ENCODE measurements at places on chromosomes 5 and 9.

DNA sequence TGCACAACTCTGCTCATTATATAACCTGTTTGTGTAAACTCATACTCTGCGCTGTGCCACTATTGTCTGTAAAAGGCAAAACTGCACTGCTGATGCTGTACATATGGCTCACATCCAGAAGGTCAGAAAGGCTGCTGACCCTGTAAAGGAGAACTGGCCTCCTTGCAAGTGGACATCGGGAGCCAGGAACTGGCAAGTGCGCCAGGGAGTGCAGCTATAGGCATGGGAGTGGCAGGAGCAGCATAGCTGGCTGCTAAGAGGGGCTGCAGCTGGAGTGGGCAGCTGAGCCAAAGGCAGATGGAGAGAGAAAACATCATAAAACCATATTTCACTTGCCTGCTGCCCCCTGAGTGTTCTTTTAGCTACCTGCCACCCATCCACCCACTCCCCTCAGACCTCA lies 2183.4 kb upstream of the ACO1 start:
- no peak overlapping the region for H3K4me3 ChIP-seq
- H3K27me3 ChIP-seq = no peaks in the 10 kb centered on the region
- DNase-seq = no peak
- no peaks in the 10 kb centered on the region for H3K36me3 ChIP-seq
- no peaks in the 10 kb centered on the region for H3K4me1 ChIP-seq

GRCh38 chr5:169809281-169809680 lies 171.0 kb downstream of the INSYN2B start:
- no peak overlapping the region for H3K4me3 ChIP-seq
- peaks cover 22% of the 10 kb centered on the region for H3K4me1 ChIP-seq
- no peaks in the 10 kb centered on the region for H3K27me3 ChIP-seq
- H3K27ac ChIP-seq = no peak overlapping the region
- no peak for DNase-seq

- DNase-seq = no peak
- no peak overlapping the region for H3K27ac ChIP-seq
- no peak overlapping the region for H3K4me3 ChIP-seq
- H3K4me1 ChIP-seq = no peaks in the 10 kb centered on the region
- H3K27me3 ChIP-seq = peaks cover 7% of the 10 kb centered on the region
Observed at GRCh38 chr5:37804401-37804800, 35.4 kb downstream of the GDNF start.

DNA sequence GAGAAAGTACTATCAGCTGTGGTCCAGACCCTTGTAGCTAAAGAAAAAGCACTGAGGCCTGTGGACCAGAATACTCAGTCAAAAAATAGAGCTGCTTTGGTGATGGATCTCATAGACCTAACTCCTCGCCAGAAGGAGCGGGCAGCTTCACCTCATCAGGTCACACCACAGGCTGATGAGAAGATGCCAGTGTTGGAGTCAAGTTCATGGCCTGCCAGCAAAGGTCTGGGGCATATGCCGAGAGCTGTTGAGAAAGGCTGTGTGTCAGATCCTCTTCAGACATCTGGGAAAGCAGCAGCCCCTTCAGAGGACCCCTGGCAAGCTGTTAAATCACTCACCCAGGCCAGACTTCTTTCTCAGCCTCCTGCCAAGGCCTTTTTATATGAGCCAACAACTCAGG lies 8.9 kb downstream of the RAB24 start:
- peaks cover 62% of the 10 kb centered on the region for H3K36me3 ChIP-seq
- H3K27ac ChIP-seq = peak overlapping the region; percentile 35
- H3K27me3 ChIP-seq = no peaks in the 10 kb centered on the region
- H3K4me3 ChIP-seq = no peak overlapping the region

DNA sequence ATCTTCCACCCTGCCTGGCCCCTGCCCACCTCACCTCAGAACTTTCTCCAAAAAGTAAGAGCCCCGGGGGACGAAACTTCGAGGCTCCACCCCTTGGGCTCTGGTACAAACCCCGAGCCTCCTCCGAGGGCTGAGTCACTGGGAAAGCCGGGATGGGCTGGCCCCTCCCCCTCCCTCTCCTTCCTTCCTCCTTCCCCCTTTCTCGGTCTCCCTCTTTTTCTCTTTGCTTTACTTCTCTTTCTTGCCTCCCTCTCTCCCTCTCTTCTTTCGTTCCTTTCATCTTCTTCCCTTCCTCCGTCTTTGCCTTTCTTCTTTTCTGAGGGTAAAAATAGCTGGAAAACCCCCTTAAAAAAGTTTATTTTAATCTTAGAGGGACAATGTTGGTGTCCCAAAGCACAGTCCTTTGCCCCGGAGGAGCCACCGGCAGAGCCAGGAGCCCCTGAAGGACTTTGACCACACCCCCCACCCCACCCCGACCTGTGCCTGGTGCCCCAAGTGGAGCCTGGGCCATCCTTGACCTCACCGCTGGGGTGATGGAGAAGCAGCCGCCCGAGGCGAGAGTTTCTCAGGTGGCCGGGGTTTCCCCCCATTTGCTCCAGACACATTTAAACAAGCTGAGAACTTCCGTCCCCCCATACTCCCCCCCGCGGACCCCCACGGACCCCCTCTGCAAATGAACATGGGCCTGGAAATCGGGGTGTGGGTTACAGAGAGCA lies 5.7 kb upstream of the NOTCH1 start:
- DNase-seq = no peak
- no peaks in the 10 kb centered on the region for H3K27me3 ChIP-seq
- H3K36me3 ChIP-seq = no peaks in the 10 kb centered on the region

DNA sequence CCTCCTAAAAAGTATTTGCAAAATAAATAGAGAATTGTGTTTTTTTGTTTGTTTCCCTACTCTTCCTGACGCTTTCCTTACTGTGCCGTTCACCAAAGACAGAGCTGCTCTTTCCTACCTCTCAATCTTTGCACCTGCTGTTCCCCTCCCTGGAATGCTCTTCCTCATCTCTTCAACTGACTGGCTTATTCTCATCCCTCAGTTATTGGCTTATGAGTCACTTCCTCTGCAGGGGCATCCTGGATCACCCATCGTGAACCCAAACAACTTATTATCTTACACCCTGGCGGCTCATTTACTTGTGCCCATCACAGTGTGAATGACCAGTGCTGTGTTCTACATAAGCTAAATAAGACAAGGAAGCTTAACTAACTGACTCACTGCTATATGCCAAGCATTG lies 36.1 kb upstream of the CCNG1 start:
- H3K27ac ChIP-seq = no peak overlapping the region
- no peaks in the 10 kb centered on the region for H3K36me3 ChIP-seq
- DNase-seq = no peak
- no peak overlapping the region for H3K4me3 ChIP-seq
- H3K27me3 ChIP-seq = peaks cover 14% of the 10 kb centered on the region
- H3K4me1 ChIP-seq = no peaks in the 10 kb centered on the region

- no peak overlapping the region for H3K27ac ChIP-seq
- no peak overlapping the region for H3K4me3 ChIP-seq
- H3K4me1 ChIP-seq = no peaks in the 10 kb centered on the region
- H3K27me3 ChIP-seq = peaks cover 2% of the 10 kb centered on the region
- no peak for DNase-seq
- no peaks in the 10 kb centered on the region for H3K36me3 ChIP-seq
Observed at GRCh38 chr5:150134198-150134588, 21.5 kb downstream of the PDGFRB start.

DNA sequence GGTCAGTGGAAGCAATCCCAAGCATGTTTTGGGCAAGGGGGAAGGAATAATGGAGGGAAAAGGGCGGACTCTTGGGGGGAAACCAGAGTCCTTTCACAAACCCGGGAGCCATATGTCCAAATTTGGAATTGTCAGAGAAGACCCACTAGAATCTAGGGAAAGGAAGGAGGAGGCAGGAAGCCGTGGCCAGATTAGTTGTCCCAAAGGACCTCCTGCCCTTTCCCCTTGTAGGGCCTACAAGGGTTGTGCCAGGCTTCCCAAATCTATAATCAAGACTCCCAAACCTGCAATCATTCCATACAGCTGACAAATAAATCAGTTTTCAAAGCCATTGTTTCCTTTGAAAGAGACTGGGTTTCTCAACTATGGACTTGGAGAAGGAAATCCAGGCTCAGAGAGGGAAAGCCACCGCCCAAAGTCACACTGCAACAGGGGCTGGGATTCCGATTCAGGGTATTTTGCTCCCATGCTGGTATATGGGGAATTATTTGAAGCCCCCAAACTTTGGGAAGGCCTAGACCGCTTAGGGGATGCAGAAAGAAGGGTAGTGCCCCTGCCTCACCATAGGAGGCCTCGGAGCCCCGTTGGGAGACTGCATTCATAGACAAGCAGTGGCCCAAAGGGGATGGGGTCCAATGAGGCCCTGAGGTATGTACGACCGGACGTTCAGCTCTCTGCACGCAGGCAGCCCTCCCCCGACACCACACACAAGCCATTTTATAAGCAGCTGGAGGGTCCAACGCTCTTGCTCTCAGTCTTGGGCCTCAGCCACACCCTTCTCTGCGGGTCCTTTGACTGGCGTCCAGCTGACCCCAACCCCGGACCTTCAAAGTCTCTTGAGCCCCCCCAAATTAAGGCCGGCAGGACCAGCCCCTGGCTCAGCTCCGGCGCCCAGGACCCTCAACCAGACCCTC lies 815 bp downstream of the ANXA6 start:
- no peak for DNase-seq
- peak overlapping the region; percentile 91 for H3K4me3 ChIP-seq
- peak overlapping the region; percentile 94 for H3K27ac ChIP-seq
- no peaks in the 10 kb centered on the region for H3K27me3 ChIP-seq
- peaks cover 21% of the 10 kb centered on the region for H3K36me3 ChIP-seq

DNA sequence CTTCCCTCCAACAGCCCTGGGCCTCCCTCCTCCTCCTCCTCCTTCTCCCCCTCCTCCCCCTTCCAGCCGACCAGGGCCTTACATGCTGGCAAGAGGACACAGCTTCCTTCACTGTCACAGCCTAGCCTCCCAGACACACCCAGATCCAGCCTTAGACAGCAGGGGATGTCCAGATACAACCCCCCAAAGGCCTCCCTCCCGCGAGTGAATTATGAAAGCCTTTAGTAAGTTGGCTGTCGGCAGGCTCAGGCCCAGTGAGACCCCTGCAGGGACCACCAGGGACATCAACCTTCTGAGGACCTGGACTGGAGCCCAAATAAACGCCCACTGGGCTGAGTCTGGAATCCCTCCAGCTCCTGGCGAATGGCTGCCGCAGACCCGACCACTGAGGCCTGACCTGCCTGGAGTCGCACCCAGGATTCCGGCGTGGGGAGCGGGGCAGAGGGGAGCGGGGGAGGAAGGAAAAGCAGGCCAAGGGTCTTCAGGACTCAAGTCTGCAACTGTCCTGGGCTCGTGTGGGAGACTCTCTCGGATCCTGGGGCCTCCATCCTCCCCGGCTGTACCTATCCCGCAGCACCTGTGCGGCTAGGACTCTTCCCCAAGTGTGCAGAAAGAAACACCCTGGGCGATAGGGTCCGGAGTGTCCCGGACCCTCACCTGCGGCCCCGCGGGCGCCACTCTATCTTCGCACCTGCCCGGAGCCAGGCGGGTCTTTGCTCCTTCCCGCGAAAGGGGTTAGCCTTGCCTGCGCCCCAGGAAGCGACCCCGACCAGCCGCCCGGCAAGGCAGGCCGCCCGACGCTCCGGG lies 705 bp downstream of the SEPTIN8 start:
- no peak overlapping the region for H3K27ac ChIP-seq
- H3K4me1 ChIP-seq = peaks cover 15% of the 10 kb centered on the region
- no peaks in the 10 kb centered on the region for H3K36me3 ChIP-seq

DNA sequence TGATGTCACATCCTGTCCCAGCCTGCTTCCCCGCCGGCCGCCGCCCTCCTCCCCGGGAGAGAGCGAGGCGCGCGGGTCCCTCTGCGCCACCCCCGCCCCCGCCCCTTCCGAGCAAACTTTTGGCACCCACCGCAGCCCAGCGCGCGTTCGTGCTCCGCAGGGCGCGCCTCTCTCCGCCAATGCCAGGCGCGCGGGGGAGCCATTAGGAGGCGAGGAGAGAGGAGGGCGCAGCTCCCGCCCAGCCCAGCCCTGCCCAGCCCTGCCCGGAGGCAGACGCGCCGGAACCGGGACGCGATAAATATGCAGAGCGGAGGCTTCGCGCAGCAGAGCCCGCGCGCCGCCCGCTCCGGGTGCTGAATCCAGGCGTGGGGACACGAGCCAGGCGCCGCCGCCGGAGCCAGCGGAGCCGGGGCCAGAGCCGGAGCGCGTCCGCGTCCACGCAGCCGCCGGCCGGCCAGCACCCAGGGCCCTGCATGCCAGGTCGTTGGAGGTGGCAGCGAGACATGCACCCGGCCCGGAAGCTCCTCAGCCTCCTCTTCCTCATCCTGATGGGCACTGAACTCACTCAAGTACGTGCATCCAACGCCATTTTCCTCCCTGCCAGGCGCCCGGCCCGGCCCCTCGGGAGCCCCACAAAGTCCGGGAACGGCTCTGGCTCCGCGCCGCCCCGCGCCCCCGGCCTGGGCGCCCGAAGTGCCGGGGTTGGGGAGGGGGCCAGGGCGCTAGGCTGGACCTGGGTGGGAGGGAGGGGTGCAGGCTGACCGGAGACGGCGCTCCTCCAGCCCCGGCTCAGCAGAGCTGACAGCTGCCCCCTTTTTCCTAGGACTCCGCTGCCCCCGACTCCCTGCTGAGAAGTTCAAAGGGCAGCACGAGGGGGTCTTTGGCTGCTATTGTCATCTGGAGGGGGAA lies 12.0 kb upstream of the OLFM1 start:
- no peak overlapping the region for H3K4me3 ChIP-seq
- H3K27me3 ChIP-seq = peaks cover 46% of the 10 kb centered on the region
- H3K36me3 ChIP-seq = no peaks in the 10 kb centered on the region

DNA sequence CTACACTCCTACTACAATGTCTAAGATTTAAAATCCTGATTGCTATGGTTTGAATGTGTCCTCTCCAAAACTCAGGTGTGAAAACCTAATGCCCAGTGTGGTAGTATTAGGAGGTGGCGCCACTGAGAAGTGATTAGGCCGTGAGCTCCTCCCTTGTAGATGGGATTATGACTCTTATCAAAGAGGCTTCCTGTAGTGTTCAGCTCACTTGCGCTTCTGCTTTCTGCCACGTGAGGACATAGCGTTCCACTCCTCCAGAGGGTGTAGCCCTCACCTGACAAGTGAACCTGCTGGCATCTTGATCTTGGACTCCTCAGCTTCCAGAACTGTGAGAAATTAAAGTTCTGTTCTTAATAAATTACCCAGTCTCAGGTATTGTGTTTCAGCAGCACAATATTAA lies 33.0 kb upstream of the WHRN start:
- DNase-seq = peak; percentile 19
- no peak overlapping the region for H3K4me3 ChIP-seq
- no peak overlapping the region for H3K27ac ChIP-seq
- no peaks in the 10 kb centered on the region for H3K27me3 ChIP-seq
- peaks cover 22% of the 10 kb centered on the region for H3K4me1 ChIP-seq
- no peaks in the 10 kb centered on the region for H3K36me3 ChIP-seq

GRCh38 chr5:61768692-61769281 lies 436.7 kb downstream of the ZSWIM6 start:
- no peaks in the 10 kb centered on the region for H3K36me3 ChIP-seq
- H3K27me3 ChIP-seq = peaks cover 8% of the 10 kb centered on the region
- H3K4me3 ChIP-seq = no peak overlapping the region
- DNase-seq = no peak
- no peak overlapping the region for H3K27ac ChIP-seq
- no peaks in the 10 kb centered on the region for H3K4me1 ChIP-seq

- no peaks in the 10 kb centered on the region for H3K36me3 ChIP-seq
- H3K4me3 ChIP-seq = no peak overlapping the region
- DNase-seq = no peak
- no peak overlapping the region for H3K27ac ChIP-seq
Observed at GRCh38 chr9:133643978-133644760, 8.0 kb downstream of the DBH start.

- H3K4me1 ChIP-seq = no peaks in the 10 kb centered on the region
- peaks cover 13% of the 10 kb centered on the region for H3K27me3 ChIP-seq
- no peaks in the 10 kb centered on the region for H3K36me3 ChIP-seq
Observed at GRCh38 chr5:34447424-34447823, 208.7 kb upstream of the RAI14 start.
